ENCODE measurements at places on chromosomes 11 and 22. TPM values are rescaled to one million over a fixed set of nuclear protein-coding genes. Genes with fewer than 3 reads are reported as not detected.

- no peak for DNase-seq
These were observed 16.4 kb upstream of the SCGB1A1 start for GRCh38 chr11:62402226-62402959.

DNA sequence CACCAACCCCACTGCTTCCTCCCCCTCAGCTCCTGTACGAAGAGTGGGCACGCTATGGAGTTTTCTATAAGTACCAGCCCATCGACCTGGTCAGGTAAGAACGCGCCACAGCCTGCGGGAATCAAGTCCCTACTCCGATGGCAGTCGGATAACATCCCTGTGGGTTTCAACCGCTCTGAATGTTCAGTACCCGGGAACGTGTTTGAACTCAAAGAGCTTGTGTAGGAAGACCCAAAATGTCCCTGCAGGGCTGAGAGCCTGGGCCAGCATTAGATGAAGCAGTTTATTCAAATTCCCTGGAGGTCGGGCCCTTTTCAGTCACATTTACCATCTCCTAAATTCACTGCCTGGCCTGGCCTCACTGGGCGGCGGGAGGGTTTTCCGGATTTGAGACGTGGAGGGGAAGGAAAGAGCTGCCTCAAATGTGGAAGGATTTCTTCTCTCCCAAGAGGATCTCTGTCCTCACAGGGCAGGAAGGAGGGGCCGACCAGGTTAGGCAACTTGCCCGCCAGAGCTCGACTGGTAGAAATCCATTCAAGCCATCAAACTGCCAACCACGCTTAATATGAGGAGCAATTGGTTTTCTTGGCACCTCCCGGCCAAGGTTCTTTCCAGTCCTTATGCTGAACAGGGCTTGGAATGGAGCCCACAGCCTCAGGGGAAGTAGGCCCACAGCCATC, 46.3 kb downstream of the ANO1 start:
- no peak for DNase-seq

- no peak for DNase-seq
These were observed 18.4 kb downstream of the KCNJ5 start for GRCh38 chr11:128909438-128910125.

DNA sequence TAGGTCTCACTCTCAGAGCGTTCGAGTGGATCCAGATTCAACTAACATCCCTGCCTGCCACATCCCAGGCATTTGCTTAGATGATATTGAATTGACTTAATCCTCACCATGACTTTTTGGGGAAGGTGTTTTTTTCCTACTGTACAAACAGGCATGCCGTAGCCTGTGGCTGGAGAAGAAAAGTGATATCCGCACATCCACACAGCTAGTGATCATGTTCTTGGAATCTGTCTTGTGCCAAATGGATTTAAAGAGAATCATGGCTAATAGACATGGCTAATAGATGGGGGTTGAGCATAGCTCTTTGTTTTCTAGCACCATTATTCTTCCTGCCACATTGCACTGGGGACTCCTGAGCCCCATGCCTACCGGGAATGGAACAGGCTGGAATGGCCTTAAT, 82.1 kb upstream of the THY1 start:
- DNase-seq = no peak

Gene SLC22A12
- total RNA-seq = not detected

Gene BET1L
- 53.6 TPM for total RNA-seq

Gene RPS13
- 748 TPM for total RNA-seq

Measured in left lung (tissue), 14 donors.